ENCODE measurements at places on chromosomes 2 and 18. TPM values are rescaled to one million over a fixed set of nuclear protein-coding genes. Genes with fewer than 3 reads are reported as not detected.

DNA sequence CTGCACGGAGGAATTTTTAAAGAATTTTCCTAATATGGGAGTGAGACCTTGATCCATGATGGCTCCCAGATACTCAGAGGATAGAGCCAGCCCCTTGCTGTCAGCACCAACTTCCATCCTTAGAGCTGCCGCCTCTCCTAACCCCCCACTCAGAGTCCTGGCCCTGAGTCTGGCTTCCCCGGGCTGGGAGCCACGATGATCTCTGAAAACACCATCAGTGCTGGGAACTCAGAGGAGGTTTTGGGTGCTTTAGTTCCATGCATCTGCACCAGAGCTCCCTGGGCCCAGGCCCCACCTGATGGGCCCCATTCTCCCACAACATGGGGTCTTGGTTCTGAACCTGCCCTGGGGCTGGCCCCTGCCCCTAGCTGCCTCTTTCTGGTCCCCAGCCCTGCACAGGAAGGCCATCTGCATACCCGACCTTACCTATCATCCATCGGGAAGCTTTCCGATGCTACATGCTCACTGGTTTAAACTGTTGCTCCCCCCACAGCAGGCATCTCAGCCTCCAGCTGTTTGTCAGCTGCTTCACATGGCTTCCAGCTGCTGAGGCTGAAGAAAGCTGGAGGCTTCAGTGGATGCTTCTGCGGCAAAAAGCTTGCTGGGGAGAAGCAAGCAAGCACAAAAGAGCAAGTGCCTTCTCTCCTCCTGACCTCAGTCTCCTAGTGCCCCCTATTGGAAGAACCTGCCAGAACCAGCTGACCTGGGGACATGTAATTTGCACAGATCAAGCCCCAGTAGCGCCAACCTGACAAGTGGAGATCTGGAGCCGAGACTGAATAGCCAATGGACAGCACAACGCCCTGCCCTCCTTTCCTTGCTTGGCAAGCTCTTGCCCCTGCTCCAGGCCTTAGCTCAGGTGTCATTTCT is 24.2 kb upstream of the RHOB start:
- DNase-seq: peak; percentile 64

GRCh38 chr2:84649487-84650142 is 133.3 kb downstream of the DNAH6 start:
- no peak for DNase-seq

- DNase-seq: no peak
Observed at GRCh38 chr2:157735532-157735931, 106.9 kb upstream of the ACVR1C start.

DNA sequence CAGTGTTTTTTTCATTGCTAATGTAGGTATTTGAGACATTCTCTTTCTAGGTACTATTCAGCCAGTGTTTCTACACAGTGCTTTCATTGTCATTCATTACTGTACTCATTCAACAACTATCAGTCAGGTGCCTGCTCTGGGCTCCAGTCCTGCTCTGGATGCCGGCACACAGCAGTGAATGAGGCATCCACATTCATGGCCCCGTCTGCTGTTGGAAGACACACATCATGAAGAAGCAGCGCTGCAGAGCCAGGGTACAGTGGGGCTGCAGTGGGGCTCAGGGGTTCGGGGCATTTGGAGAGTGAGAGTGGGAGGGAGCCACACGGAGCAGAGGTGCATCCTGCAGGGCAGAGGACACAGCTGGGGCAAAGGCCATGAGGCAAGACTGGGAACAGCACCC is 737.2 kb upstream of the RAB6C start:
- no peak for DNase-seq

DNA sequence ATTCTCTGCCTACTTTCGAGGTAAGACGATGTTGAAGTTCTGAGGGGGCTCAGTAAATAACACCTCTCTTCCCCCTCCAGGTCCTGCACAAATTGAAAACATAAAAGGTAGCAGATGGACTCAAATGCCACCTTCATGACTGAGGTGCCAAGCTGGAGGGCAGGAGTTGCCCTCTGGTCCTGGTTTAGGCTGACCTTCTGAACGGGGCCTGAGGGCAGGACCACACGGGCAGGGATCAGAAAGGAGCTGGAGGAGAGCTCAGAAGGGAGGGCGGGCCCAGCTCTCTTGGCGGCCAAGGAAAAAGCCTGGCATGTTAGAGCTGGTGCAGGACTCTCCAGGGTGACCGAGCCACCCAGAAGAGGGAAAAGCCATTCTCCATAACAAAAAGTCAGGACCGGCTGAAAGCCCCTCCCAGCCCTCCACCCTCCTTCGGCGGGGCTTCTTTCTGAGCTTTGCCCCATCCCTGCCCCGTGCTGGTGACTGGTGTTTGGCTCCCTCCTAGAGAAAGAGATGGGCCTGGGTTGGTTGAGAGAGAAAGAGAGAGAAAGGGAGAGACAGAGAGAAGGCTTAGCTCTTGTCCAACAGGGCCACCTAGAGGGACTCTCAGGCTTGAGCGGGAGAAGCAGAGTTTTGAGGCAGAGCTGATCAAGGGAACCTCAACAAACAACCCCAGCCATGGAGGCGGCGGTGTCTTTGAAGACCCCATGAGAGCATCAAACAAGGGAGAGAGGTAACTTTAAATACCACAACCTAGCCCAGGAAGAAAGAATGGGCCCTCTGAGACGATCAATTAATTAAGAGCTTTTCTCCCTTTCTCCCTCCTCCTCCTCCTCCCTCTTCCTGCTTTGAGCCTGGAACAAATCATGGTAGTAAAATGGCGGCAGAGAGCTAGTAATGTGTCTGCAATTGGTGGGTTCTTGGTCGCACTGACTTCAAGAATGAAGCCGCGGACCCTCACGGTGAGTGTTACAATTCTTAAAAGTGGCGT is 50.8 kb downstream of the WIPF1 start:
- no peak for DNase-seq

GRCh38 chr18:48157956-48158355 is 227.5 kb upstream of the SMAD2 start:
- DNase-seq: no peak

GRCh38 chr2:43186679-43187374 is 39.6 kb downstream of the ZFP36L2 start:
- DNase-seq: no peak

DNA sequence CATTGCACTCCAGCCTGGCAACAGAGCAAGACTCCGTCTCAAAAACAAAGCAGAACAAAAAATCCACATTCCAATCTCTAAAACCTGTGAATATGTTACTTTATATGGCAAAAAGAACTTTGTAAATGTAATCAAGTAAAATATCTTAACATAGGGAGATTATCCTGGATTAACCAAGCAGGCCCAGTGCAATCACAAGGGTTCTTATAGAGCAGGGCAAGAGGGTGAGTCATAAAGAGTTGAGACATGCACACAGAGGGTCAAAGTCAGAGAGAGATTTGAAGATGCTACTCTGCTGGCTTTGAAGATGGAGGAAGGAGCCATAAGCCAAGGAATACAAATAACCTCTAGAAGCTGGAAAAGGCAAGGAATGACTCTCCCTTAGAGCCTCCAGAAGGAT is 60.9 kb upstream of the SLC9A2 start:
- no peak for DNase-seq

DNA sequence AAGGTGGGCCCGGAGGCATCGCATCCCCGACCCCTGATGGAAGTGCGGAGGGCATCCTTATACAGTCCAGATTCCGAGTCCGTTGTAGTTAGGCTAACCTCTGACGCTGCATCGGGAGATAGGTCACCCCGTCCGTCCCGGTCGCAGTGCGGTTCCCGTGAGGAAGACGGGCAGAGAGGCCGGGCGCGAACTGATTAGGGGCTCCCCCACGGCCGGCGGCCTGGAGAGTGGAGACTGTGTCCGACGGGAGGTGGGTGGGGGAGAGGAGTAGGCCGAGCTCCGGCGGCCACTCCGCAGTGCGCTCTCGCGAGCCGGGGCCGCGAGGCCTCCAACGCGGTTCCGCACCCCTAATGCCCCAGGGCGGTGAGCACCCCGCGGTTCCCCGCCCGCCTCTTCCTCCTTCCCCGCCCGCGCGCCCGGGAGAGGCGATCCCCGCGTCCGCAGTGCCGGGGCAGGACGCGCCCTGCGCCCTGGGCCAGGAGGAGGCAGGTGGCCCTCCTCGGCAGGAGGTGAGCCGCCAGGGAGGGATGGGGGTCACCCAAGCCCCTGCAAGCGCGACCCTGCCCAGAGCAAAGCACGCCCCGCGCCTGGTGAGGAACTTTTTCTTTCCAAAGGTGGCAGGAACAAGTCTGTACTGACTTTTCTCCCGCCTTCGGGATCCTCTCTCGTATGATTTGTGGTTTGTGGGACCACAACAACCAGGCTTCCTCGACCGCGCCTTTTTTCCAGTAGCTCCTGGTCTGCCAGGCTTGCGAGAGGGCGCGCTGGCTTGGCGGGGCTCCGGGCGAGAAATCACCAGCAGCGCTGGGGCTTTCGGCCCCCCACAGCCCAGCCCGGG is 1.4 kb upstream of the SP5 start:
- no peak for DNase-seq

GRCh38 chr18:47247416-47248114 is 3.9 kb downstream of the SKOR2 start:
- no peak for DNase-seq

DNA sequence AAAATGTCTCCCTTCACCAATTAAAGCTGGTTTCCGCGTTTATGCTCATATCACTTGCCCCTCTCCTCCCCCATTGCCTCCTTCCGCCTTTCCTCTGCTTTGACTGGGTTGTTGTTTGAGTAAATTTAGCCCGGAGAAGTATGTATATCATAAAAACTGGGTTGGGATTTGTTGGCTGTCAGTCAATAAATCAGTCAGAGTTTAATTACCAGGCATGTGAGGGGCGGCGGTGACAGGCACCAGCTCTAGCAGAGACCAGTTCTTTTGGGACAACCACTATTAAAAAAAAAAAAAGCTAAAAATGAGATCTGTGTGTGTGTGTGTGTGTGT is 382.4 kb upstream of the SMIM21 start:
- no peak for DNase-seq

GRCh38 chr2:230762317-230762896 is 49.8 kb downstream of the CAB39 start:
- no peak for DNase-seq

- no peak for DNase-seq
Observed at GRCh38 chr2:46248171-46248570, 49.0 kb upstream of the EPAS1 start.

- no peak for DNase-seq
Observed at GRCh38 chr2:19462256-19462645, 103.8 kb upstream of the OSR1 start.

DNA sequence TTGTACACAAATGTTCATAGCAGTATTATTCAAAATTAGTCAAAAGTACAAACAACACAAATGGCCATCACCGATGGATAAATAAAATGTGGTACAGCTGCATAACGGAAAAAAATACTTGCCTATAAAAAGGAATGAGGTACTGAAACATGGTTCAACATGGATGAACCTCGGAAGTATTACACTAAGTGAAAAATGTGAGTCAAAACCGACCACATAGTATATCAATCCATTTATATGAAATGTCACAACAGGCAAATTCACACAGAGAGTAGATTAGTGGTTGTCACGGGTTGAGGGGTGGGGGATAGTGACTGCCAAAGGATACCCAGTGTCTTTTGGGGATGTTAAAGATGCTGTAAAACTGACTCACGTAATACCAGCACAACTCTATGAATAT is 3.5 kb downstream of the SS18 start:
- DNase-seq: no peak

GRCh38 chr2:223860809-223861738 is 23.7 kb upstream of the AP1S3 start:
- DNase-seq: no peak

- DNase-seq: no peak
Observed at GRCh38 chr2:22784566-22784965, 600.4 kb upstream of the KLHL29 start.

DNA sequence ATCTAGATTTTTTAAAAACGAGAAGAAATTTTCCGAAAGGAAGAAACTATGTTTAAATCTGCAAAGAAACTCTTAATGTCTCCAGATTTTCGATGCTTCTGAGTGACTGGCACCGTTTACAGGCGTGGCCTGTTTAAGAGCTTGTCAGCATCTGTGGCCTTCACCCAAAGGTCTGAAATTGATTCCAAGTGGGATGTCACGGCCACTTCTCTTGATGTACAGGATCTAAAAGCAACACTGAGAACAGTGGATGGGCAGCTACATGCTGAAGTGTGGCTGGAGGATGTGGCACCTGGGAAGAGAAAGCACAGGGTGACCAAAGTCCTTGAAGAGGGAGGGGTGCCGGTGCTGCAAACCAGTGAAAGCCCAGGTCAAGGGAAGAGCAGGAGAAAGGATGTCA is 28.0 kb downstream of the EMILIN2 start:
- DNase-seq: peak; percentile 40

DNA sequence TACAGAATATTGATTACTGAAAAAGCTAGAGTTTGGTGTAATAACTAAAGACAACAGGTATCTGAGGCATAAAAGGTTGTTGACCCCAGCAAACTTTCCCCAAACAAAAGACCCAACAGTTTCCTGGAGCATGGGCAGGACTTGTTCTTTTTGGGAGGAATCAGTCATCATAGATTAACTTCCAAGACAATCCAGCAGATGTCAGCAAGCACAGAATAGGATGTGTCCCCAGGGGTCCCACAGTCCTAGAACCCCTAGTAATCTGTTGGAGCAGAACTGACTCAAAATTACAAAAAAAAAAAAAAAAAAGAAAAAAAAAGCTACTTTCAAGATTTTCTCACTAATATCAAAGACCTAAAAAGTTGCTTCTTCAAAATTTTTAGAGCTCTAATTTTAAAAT is 564.7 kb upstream of the SLC39A10 start:
- no peak for DNase-seq

DNA sequence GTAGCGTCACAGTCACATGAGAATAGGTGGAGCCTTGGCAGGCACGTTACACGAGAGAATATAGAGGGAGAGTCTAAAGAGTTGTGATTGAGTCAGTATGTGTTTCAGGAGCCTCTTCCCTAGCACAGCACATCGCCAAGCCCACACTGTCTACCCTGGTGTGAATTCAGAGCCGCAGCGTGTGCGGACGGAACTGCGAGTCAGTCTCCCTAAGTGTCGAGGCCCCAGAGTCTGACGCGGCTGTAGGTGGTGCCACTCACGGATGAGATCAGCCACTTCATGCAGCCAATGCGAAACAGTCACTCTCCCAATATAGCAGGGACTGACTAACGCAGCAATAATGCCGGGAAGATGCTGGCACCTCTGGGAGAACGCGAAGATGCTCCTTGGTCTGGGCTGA is 587.3 kb upstream of the ID2 start:
- DNase-seq: no peak

GRCh38 chr2:95350368-95350767 is 52.1 kb upstream of the FAHD2A start:
- DNase-seq: peak; percentile 50

GRCh38 chr2:207385076-207385475 is 144.7 kb upstream of the CREB1 start:
- no peak for DNase-seq

GRCh38 chr2:120014226-120014980 is 1.5 kb downstream of the EPB41L5 start:
- DNase-seq: no peak

Gene GNAL
- 17.1 TPM for total RNA-seq

Gene SPP2
- total RNA-seq: not detected

Gene HOXD13
- total RNA-seq: 0.19 TPM

Gene PAX8
- total RNA-seq: 6.3 TPM
